M059J (cell line): ENCODE measurements at places on chromosomes 1 and 21.

GRCh38 chr21:41772351-41773080, 5.7 kb upstream of the RIPK4 start:
- DNase-seq = no peak

DNA sequence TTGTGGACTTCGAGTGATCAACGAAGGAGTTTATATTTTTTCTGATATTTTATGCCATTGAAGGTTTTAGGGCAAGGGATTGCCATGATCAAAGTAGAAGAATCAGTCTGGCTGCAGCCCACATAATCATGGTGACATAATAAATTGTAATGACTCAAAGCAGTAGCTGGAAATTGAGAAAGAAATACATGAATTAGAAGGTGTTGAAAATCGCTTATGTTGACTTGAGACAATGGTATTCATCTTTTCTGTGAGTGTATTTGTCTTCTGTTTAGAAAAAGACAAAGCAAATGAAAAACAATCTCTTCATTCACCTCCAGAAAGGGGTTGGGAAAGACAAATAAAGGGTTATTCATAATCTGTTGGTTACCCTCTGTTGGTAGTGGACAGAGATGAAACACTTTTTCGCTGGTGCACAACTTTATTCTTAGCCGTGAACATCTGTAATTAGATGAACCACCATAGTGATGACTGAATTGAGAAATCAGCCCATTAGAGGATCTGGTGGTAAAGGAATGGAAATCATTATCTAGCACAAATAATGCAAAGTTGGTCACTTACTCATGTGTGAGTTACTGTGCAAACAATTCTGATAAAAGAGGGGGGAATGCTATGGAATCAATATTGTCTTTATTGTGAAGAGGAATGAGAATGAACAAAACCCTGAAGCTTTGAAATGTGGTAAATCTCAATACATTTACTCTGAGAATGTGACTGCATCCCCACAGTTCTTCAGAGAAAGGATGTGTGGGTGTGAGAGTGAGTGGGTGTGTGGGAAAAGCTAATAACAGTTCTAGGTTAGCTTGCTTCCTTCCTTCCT, 121.8 kb downstream of the NTNG1 start:
- no peak for DNase-seq

DNA sequence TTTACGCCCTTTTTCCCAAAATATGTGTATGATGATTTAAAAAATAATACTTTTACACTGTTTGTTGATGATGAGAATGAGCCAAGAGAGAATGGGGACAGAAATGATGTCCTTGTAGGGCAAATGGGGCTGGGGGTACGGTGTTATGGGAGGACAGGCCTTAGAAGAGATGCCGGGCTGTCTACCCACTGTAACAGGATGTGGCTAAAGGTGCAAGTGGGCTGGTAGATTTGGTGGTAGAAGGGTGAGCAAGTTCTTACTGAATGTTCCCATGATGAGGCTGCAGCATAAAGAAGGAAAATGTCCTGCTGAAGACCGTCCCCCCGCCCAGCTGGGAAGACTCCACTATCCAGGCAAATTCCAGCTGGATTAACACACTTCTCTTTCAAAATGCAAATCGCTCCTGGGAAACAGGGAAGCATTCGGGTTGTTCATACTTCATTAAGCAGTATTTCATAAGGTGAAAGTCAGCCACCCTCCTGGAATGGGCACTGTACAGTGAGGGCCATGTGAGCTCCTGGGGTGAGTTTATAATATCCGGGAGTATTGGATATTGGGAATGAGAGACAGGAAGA, 14.0 kb downstream of the GPA33 start:
- no peak for DNase-seq

DNA sequence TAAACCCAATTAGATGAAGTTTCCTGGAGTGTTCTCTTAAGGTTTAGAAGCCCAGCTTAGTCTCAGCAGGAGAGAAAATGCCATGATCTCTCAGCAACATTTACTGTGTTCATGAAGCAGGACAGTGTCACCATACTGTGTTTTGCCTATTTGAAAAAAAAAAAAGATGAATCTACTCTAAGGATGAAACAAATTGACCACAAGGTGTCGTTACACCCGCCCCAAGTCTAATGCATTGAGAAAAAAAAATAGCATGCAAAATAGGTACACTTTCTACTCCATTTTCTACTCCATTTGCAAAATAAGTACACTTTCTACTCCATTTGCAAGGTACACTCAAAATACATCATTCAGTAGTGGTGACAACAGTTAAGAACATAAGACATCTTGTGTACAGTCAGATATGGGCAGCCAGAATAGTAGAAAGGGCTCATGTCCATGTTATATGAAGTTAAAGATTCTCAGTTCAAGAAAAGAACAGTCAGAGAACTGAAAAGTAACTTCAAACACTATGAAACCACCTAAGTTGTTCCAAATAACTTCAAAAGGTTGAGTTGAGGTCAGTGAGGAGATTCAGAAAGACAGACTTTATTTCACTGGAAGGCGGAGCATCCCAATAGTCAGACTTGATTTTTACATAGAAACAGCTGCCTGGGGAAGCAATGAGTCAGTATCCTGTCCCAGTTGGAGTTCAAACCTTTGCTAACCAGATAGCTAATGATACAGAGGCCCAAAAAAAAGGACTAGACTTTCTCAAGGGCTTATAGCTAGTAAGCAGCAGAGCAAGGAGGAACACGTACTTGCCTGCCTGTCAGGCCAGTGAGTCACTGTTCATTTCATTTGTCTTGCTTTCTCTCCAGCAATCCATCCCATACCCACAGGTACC, 13.3 kb downstream of the PLPPR5 start:
- DNase-seq = peak; percentile 76

- DNase-seq = no peak
These were observed 2.3 kb downstream of the MYOG start for GRCh38 chr1:203083463-203083921.

GRCh38 chr1:25729790-25730644, 70.0 kb upstream of the SELENON start:
- DNase-seq = no peak
